ENCODE measurements at places on chromosomes 2 and 18.

DNA sequence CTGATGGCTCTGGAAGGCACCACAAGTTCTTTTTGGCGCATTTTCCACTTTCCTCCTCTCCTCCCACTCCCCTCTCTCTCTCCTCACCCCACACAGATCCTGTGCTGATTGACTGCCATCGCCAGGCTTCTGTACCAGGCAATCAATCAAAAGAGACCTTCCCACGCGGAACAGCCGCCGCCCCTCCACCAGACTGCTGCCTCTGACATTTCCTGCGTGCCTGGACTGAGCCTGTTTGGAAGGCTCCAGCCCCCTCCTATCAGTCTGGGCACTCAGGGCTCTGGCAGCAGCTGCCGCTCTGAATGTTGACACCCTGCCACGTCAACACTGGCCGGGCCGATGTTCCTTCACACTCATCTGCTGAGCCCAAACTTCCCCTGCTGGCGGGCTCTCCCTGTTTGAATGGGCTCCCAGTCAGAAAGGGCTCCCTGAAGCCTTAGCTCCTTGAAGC is 467.7 kb downstream of the EPHA4 start:
- no peak for DNase-seq

GRCh38 chr18:61127714-61128467 is 205.3 kb upstream of the CDH20 start:
- DNase-seq, result no peak

- no peak for DNase-seq
Observed at GRCh38 chr2:71385012-71385411, 53.4 kb downstream of the ZNF638 start.

DNA sequence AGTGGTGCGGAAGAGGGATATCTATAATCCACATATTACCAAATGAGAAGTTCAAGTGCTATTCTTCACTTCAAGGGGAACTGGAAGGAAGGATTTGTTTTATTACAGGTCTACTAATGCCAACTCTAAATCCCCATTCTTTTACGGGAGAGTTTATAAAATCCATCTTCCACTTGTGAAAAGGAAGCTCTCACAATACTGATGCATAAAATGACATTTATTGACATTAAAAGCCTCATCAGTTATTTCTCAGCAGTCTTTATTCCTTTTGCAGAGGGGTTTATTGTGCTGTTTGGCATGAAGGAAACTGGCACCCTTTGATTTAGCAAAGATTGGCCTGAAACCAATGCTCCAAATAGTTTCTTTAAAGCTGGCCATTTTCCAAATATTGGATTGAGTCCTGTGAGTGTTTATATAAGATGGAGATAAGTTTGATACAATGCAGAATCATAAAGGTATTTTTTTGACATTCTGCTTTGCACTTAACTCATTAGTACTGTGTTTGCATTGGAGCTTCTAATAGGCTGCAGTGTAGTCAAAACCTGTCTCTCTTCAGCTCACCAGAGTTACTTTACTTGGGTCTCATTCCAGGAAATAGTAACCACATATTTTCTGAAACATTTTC is 26.6 kb downstream of the LRP1B start:
- no peak for DNase-seq

DNA sequence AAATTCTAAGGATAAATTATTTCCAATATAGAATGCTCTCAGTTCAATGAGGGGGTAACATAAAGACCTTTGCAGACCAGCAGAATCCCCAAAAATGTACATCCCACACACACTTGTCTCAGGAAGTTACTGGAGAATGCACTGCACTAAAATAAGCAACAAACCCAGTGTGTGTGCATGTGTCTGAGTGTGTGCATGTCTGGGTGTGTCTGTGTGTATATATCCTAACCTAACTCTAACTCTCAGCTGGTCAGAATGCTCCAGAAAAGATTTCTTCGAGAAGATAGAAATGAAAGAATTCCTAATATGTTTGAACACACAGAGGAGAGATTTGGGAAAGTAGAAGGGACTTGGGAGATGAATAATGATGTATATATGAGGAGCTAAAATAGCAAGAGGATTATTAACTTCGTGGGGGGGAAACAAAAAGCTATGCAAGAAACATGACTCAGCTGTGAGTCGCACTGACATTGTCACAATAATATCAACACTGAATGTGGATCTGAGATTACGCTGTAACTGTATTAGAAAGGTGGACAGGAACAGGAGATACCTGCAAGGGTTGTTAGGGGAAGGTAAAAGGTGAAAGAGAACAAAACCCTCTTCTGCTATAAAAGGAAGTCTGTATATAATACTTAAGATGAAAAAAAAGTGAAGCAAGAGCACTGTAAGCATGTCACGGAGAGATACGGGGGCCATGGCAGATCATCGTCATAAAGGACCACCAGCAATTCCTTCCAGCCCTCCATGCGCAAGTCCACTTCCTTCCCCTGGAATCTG is 11.1 kb downstream of the COLEC12 start:
- no peak for DNase-seq

GRCh38 chr2:15073664-15074063 is 441.1 kb downstream of the LRATD1 start:
- DNase-seq, result no peak

DNA sequence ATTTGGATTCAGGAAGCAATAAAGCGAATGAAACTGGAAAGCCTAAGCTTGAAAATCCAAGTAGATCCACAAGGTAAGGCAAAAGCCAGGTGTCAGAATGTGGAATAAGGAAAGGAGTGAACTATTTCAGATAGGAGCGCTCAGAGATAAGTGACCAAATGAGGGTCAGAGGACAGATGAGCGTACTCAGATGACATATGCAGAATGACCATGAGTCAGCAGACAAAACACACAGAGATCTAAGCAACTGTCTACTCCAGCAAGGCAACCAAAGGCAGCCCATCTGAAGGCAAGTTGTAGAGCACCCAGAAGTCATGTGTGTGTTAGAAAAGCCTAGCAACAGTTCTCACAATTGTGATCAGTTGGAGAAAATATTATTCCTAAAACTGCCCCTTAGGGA is 548.4 kb upstream of the FSHR start:
- DNase-seq, result no peak

GRCh38 chr2:220509966-220510365 is 882.5 kb downstream of the SLC4A3 start:
- no peak for DNase-seq

DNA sequence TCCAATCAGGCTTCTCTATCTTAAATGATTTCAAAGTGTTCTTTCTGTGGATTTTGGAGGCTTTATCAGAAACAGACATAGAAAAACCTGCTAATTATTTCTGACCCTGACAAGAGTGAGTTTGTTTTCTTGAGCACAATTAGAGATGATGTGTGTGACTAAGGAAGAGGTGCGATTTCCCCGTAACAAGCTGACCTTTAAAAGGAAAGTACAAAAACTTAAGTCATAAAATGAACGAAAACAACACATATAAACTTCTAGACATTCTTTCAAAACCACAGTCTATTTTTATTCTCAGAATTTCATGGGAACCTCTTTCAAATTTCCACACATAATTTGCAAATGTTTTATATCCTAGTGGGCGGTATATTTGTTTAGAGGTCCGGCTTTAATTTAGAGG is 604.8 kb downstream of the CPS1 start:
- DNase-seq, result no peak

DNA sequence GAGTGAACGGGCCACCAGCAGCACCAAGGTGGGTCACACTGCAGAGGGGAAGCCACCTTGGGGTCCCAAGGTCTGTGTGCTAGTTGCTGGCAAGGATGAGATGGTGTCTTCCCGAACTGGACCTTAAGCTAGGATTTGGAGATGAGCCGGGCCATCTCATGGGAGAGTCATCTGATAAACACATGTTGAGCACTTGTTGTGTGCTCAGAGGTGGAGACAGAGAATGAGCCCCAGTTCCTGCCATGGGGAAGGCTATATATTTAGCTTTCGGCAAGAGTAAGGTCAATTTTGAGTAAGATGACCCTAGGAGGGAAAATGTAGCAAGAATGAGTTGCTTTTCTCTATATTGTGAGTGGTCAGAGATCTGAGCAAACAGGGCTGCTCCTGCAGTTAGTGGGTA is 41.4 kb upstream of the RPL31 start:
- DNase-seq, result no peak

DNA sequence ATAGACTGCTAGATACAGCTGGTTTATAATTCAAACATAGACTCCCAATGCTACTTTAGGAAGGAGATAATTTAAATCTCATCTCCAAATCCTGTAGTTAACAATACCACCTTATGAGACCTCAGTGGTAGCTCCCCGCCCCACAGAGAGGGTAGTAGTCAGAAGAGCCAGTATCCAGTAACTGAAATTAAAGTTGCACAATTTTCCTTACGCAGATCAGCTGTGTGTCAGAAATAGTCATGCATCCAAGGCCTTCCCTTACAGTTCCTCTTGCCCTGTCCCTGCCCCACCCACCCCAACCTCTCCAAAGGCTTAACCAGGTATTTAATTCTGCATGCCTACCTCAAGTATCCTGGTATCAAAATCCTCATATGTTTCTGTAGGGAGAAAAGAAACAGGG is 15.5 kb downstream of the MRPS5 start:
- no peak for DNase-seq

GRCh38 chr2:240760576-240761246 is 59.3 kb downstream of the KIF1A start:
- no peak for DNase-seq

- no peak for DNase-seq
Observed at GRCh38 chr18:48428475-48429177, 19.4 kb upstream of the ZBTB7C start.

- DNase-seq, result no peak
Observed at GRCh38 chr18:80245781-80246444, 1.4 kb downstream of the PARD6G start.

DNA sequence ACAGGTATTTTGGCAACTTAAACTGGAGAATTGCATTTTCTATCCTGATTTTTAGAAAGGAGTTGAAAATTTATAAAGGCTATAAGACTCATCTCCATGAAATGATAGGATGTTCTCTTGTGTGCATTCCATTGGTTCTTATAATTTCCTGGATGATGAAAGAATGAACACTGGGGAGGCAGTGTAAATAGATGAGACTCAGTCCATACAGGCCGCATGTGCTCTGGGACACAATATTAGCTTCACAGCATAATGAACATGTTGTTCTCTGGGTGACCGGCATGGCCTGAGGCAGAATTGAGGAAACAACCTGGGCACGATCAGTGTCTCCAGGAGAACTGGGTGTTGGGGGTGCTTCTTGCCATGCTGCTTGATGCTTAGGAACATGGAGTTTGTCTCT is 38.8 kb downstream of the AOX1 start:
- DNase-seq, result no peak

DNA sequence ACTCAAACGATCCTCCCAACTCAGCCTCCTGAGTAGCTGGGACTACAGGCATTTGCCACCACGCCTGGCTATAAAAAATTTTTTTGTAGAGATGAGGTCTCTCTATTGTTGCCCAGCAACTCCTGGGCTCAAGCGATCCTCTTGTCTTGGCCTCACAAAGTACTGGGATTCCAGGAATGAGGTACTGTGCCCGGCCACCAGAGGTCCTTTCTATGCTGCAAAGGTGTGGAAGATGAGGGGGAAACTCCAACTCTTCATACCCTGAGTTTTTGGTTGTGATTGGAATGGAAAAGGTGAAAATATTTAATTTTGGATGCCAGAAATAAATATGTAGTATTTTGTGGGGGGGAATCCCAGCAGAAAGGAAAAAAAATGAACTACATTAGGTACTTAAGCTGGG is 36.0 kb downstream of the MRPL33 start:
- DNase-seq, result peak; percentile 6

- no peak for DNase-seq
Observed at GRCh38 chr18:47970664-47971531, 40.4 kb upstream of the SMAD2 start.

GRCh38 chr2:38220164-38220563 is 144.2 kb upstream of the CYP1B1 start:
- no peak for DNase-seq

DNA sequence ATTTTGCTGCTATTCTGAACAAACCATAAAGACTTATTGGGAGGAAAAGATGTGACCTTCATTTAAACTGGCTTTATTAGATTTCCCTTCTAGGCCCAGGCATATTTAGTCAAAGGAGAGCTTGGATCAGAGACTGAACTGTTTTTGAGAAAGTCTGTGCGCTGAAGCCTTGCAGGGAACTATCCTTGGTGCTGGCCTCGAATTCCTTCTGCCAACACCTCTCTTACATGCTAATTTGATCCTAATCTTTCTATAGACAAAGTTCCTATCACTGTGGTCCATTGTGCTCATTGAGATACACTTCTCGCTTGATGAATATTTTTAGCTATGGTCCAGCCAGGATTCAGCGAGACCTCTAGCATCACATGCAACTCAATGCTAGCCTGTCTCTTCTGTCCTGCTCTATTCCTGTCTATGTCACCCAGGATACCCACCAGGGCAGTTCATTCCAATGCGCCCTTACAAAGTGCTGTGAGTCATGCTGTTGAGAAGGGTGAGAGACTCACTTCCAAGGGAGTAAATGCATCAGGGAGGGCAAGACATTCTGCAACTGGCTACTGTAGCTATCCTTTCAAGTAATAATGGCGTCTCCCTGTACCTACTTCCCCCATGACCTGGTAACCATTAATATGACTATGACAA is 356.7 kb upstream of the LYPD1 start:
- DNase-seq, result no peak

- no peak for DNase-seq
Observed at GRCh38 chr2:219399716-219400478, 12.2 kb upstream of the DNPEP start.

- no peak for DNase-seq
Observed at GRCh38 chr2:237743561-237744269, 54.9 kb upstream of the RBM44 start.

GRCh38 chr2:102442967-102443828 is 20.2 kb downstream of the IL18RAP start:
- peak; percentile 47 for DNase-seq

GRCh38 chr2:52000151-52000855 is 968.4 kb upstream of the NRXN1 start:
- DNase-seq, result no peak

GRCh38 chr2:112153179-112153490 is 14.9 kb downstream of the FBLN7 start:
- no peak for DNase-seq

- DNase-seq, result no peak
Observed at GRCh38 chr2:30192314-30192713, 39.0 kb upstream of the LBH start.

GRCh38 chr2:204715361-204715760 is 170.1 kb downstream of the PARD3B start:
- DNase-seq, result no peak

DNA sequence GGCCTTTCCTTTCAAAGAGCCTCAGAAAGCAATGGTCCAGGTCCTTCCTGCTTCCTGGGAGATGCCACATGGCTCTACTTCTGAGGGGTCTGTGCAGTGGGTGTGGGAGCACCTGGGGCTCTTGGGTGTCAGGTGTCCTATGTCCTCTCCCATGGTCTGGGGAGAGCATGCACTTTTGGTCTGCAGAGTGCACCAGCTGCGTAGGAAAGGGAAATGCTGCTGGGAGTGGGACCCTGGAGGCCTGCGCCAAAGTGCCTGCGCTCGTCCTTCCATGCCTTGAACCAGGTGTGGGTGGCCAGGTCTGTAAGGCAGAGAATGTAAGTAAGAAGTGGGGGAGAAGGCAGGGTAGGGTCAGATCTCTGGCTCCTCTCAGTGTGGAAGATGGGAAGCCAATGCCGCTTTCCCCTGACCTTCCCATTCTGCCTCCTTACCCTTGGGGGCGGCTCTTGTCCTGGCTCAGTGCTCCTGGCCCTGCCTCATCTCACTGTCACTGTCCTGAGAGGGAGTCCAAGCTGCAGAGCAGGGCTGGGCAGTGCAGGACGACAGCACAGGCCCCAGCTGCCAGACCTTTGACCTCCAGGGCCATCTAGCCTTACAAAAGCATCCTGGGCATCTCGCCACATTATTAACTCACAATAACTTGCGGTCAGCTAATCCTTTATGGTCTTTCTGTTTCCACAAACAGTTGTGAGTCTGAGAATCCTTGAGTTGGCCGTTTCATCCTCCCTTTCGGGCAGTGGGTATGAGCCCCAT is 6.6 kb upstream of the PROM2 start:
- no peak for DNase-seq

Data from activated naive CD4-positive, alpha-beta T cell treated with Interleukin-2 at 50 U/mL for 16 hours (primary cell).